ENCODE measurements at places on chromosomes 3 and 15. TPM values are rescaled to one million over a fixed set of nuclear protein-coding genes. Genes with fewer than 3 reads are reported as not detected.

DNA sequence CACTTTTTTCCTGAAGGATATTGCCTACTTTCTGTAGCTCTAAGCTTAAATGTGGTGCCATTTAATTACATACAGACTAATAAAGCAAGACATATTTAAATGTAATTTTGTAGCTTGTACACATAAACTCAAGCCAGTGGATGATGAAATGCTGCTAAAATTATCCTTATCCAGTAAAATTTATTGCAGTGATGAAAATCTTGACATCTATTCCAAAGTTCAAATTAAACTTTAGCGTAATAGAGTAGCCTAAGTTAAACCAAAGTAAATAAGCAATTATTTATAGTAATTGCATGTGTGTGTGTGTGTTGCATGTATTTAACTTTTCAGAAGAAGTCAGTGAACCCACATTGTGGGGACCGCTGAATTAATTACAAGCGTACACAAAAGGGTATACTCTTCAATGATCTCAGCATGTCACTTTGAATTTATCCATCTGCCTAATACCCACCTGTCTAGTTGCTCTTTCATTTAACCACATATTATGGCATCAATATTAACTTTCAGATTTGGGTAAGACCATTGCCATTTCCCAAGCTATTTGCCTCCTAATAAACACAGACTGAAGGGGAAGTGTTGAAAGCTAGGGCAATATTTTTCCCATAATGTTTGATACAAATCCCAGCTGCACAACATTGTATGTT lies 85.0 kb downstream of the MECOM start:
- DNase-seq: no peak

The CPN2 gene
- total RNA-seq: 159 TPM

The DZIP1L gene
- total RNA-seq: 1.6 TPM

The P4HTM gene
- 13.7 TPM for total RNA-seq

The P2RY1 gene
- total RNA-seq: 1.1 TPM

The PLA2G4B gene
- 5.9 TPM for total RNA-seq

DNA sequence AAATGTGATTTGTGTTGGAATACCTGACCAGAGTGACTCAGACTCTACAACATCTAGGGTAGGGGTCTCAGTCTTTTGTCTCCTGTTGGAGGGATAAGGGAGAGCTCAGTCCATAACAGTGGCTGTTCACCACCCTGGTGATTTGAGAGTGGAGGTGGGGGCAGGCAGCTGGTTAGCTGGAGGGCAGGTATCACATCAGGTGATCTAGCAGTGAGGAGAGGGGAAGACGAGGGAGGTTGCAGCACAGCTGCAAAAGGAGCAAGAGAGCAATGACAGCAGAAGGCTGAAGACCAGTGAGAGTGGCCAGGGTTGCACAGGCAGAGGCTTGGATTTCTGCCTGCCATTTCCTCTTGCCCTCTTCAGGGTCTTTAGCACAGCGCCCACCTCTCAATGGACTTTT lies 38.4 kb downstream of the PLCL2 start:
- no peak for DNase-seq

The C3orf70 gene
- 0.28 TPM for total RNA-seq

DNA sequence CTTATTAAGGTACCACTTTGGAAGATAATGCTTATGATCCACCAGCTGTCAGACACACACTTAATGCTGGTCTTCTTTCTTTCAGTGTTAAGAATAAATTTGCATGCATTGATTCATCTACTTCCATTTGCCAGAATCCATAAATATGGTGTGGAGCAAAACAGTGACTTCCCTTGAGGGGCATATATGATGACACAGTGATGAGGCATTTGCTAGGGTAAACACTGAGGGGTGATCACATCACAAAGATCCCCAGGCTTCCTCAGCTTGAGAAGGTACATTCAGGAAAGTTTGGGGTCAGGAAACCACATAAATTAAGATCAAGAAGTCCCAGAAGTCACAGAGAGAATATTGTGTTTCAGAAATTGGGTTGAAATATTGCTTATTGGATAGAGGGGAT lies 9.9 kb upstream of the ZBED2 start:
- no peak for DNase-seq

DNA sequence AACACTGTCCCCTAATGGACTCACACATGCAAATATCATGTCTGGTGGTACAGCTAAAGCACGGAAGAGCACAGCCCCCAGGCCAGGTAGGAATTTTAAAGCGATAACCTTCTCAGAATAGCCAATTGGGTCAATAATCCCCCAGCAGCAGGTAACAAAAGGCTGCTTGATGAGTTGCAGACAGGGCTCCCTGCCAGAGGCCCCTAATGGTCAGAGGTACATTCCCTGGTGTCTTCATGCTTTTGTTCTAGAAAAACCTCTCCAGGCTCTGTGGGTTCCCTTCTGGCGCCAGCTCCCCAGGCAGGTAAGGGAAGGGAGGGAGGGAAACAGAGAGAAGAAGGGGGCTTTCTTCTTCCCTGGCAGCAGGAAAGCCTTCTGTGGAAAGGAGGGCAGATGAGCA lies 43.4 kb upstream of the PRTG start:
- no peak for DNase-seq

GRCh38 chr3:195551381-195551978 lies 8.4 kb upstream of the PPP1R2 start:
- no peak for DNase-seq

The WDR76 gene
- total RNA-seq: 0.86 TPM

The NR1D2 gene
- 20.1 TPM for total RNA-seq

The SLC28A2 gene
- 0.15 TPM for total RNA-seq

The STRA6 gene
- not detected for total RNA-seq

DNA sequence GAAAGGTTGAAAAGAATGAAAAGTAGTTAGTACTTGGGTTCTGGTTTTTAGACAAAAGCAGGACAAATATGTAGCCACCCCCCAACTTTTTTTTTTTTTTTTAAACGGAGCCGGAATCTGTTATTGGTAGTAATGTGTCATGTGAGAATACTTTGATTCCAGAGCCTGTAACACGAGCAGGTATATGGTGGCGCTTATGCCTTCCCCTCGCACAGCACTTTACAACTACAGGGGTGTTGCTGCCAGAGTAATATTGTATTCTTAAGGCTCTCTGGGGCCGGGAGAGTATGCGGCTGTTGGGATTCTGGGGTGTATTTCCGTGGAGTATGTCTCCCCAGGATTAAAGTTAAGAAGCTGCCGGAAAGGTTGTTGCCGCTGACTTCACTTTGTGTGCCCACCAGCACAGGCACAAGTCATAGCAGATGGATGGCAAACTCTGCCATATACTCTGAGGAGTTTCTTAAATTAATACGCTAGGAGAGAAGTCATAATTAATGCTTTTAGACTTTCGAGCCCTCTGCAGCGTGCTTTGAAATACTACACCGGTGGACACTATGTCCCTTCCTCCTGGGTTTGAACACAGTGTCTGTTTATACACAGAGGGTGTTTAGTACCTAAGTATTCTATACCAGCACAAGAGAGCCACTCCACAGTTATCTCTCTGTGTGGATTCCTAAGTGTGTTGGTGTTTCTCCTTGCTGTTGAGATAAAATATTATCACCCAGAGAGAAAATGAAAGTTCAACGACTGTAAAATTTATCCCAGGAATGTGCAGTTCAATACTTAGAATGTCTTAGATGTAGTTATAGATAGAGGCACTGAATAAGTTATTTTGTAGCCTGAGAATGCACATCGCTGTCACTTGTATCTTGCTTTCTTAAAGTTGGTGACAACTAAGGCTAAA lies 1.4 kb downstream of the MBNL1 start:
- DNase-seq: peak; percentile 52

DNA sequence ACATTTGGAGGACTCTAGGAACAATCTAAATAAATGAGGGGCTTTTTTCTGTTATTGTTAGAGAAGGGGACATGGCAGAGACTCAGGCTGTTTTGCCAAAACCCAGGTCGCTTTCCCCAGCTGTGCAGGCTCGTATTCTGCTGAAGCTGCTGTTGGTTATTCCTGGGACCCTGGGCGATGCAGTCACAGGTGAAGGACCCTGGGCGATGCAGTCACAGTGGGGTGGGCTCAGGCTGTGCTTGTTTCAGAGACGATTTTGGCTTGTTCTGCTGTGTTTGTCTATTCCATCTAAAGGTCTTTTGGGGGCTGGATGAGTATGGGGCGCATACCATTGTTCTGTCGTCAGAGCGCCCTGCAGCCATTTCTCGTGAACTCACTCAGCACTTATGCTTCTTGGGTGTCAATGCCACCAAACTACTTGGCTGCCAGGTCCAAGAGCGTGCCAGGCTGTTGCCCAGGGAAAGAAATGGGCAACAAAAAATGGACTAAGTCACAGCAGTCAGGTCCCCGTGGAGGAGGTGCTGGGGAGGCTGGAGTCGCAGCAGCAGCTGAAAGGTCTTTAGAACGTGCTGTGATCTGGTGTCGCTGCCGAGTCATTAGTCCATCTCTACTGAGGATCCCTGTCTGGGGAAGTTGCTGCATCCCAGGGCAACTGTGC lies 151.4 kb downstream of the CHDH start:
- DNase-seq: no peak

The KCNMB3 gene
- total RNA-seq: 1.7 TPM

DNA sequence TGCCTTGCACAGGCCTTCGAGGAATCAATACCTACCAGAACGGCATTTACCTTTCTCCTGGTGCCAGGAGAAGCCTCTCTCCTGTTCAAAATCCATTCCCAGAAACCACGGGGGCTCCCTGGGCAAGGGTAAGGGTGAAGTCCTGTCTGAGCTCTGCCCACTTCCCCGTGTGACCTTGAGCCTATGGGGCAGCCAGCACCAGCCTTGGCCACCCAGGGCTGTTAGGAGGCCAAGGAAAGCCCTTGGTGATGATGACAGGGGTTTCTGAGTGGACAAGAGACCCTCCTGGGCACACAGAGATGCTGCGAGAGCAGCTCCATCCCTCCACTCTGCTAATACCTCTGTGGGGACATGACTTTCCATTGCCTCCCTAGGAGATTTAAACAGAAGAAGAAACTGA lies 5.9 kb downstream of the SCN5A start:
- peak; percentile 22 for DNase-seq

DNA sequence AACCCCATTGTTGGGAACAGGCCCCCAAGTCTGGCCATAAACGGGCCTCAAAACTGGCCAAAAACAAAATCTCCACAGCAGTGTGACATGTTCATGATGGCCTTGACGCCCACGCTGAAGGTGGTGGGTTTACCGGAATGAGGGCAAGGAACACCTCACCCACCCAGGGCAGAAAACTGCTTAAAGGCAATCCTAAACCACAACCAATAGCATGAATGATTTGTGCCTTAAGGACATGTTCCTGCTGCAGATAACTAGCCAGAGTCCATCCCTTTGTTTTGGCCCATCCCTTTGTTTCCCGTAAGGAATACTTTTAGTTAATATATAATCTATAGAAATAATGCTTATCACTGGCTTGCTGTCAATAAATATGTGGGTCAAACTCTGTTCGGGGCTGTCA lies 47.7 kb downstream of the KLHDC8B start:
- no peak for DNase-seq

- DNase-seq: no peak
Observed at GRCh38 chr3:12273045-12273695, 15.7 kb upstream of the PPARG start.

The ALG1L2 gene
- total RNA-seq: 0.78 TPM

The HYAL1 gene
- 140 TPM for total RNA-seq

DNA sequence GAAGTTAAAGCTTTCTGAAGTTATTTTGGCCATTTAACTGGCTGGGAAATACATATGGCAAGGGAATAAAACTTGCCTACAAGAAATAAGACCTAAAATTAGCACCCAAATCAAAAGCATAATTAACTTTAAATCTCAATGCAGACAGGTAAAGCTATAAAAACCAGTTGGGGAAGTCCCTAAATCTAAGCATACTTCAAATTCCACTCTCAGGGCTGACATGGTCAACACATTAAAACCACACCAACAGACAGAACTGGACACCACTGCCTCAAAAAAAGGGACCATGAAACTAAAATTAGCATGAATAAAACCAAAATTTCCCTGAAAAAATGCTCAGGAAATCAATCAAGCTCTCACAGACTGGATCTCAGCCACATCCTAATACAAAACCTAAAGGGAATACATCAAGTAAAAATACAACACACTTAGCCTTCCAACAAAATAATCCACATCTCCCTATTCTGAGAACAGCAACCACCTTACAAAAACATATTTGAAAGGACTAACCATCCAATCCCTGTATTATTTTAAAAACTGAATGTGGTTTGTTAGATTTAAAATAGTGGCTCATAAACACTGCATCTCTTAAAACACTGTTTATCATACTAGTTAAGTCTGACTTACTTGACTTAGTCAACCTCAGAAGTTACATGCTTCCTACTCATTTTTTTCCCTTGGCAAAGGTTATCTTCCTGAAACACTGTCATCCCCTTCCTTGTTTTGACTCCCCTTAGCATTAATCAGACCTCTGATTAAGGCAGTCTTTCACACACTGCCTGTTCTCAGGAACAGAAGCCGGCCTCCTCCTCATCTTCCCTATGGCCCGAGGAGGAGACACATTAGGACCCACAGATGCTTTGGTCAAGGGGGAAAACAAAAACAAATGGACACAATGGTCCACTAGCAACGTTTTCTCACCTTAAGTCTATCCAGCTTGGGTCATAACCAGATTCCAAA lies 8.3 kb downstream of the TRA2B start:
- no peak for DNase-seq

The SPTBN5 gene
- 3.5 TPM for total RNA-seq

DNA sequence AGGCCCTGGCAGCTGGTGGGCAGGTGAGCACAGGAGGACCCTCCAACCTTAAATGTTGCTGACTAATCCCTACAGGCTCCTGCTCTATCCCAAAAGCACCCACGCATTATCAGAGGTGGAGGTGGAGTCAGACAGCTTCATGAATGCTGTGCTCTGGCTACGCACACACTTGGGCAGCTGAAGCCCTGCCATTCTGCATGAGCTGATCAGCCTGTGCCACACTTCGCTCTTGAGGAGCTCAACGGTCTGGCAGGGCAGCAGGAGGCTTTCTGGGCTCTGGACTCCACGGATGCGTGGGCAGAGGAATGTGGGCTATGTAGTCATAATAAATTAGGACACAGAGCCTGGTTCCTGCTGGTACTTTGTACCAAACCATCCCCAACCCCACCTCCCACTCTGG lies 6.1 kb downstream of the MST1 start:
- DNase-seq: no peak

DNA sequence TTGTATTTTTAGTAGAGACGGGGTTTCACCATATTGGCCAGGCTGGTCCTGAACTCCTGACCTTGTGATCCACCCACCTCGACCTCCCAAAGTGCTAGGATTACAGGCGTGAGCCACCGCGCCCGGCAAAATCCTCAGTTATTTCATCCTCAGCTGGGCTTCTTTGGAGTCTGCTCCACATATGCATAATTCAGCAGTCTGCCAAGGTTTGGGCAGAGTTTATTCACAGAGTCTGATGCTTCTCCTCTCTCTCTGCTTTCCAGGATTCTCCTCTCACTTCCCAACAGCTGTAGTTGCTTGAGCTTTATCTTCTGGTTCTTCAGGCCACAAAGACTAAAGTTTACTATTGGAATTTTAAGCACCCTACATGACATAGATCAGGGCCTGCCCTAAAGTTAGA lies 8.2 kb downstream of the ZNF106 start:
- no peak for DNase-seq

DNA sequence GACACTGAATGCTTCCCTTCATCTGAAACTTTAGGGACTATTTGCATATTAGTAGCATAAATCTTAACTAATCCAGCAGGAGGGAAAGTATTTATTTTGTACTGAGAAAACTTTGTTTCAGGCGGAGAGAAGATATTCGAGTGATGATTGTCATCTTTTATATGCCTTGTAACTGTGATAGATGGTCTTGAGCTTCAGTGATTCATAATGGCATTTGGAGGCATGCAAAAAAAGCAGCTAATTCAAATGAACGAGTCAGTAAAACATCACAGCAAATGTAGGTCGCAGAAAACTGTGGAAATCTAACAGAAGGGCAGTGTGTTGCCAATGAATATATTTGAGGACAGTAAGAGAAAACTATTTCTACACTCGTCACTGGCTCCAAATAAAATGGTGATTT lies 643.7 kb upstream of the NAALADL2 start:
- DNase-seq: no peak

- no peak for DNase-seq
Observed at GRCh38 chr3:127791221-127791913, 30.9 kb downstream of the MGLL start.

The IL1RAP gene
- 52.6 TPM for total RNA-seq

Measured in left lobe of liver (tissue), 2 donors.